ENCODE measurements at places on chromosomes 7 and 10.

DNA sequence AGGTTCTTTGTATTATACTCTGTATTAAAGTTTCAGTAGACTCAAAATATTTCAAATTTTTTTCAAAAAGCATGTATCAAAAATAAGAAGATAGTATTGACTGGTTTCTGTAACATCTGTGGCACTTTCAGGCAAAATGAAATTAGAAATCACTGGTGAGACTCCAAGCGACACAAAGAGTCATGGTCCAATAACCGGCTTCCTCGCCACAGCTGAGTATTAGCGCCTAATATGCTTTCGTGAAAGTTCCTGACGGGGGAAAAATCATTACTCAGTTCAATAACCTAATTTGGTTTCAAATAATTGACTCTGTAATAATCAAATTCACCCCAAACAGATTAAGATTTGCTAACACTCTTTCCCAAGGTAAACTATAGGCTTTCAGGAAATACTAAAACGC lies 13.4 kb downstream of the TMEM209 start:
- no peak for DNase-seq

DNA sequence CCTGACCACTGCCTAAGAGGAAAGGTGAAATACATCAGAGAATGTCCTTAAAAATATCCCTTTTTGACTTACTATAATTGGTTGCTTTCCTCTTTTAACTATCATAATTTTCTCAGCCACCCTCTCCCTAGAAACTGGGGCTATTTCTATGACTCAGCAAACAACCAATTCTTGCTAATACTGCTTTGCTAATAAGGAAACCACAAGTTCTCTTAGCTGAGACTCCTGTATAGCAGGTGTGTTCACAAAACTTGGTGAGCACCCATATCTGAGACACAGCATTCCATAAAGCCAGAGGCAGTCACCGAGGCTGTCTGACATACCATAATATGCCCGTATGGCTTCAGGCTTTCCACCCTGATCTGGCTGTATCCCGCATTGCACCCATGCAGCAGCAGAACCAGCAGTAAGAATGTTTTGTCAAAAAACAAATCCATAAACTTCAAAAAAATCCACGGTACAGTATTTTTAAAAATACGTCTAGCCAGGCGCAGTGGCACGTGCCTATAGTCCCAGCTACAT lies 191.7 kb upstream of the C7orf33 start:
- no peak for DNase-seq

- DNase-seq, result no peak
Observed at GRCh38 chr10:77899080-77899477, 27.5 kb downstream of the DLG5 start.

DNA sequence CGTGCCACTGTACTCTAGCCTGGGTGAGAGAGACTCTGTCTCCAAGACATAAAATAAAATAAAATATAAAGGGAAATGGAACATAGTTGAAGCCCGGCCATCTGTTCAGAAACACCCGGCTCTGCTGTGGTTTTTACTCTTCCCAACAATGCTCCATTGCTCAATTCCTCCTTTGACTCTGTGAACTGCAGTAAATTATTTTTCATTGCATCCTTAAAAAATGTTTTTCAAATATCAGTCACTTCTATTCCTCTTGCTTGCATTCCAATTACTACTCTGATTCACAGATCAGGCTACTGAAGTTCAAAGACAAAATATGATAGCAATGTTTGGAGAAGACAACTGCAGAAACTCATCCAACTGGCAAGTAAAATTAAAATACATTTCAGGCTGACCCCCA lies 983.0 kb downstream of the SORCS1 start:
- DNase-seq, result no peak

DNA sequence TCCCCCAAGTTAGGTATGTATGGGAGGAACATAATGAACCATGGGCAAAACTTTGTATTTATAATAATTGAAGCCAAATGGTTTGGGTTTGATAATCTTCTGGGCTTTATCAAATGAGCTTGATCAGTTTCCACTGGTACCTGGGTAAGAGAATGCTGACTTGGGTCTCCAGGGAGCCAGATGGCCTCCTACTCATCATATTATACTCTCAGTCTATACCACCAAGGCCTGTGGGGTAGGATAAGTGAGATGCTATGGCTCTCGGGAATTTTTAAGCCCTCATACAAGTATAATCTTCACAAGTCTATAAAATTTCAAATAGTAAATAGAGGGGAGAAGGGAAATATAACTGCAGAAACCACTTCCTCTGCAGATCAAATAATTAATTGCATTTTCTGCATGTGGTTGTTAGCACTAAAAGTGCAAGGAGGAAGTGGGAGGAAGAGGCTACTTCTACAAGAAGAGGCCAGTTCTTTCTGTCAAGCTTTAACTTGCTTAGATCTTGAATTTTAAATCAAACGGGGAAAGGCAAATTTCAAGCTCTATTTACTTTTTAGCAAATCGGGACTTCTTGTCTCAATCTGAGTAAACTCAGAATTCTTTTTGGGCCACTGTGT lies 349.0 kb downstream of the SORCS1 start:
- DNase-seq, result no peak

DNA sequence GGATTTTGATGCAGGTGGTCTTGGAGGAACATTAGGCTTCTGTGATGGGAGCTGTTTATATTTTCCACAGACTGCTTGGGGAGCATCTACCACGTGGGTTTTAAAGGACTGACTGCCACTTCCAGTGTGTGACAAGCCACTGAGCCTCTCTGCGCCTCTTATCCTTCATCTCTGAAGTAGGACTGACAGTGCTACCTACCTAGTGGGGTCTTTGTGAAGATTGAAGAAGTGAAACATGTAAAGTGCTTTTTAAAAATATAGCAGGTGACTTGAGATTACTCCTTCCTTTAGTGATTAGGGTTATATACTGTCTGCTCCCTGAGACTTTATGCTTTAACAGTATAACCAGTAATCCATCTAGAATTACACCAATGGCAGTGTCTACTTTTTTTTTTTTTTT lies 29.9 kb downstream of the NKX2-3 start:
- no peak for DNase-seq

- no peak for DNase-seq
Observed at GRCh38 chr10:43130770-43131171, 7.5 kb upstream of the CSGALNACT2 start.

DNA sequence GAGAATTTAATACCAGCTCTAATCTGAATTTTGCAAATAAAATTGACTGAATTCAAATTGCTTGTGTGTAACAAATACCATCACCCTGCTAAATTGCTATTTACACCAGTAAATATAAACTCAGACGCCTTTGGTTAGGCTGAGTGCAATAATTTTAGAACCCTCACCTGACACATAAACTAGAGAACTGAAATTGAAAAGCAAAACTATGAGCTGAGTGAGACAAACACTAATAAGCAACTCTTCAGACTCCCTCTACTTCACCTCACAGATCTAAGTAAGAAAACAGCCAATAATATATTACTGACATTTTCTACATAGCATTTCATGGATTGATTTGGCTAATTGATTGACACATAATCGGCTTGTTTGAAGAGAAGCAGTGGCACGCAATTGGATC lies 621.2 kb downstream of the REEP3 start:
- DNase-seq, result no peak

- DNase-seq, result peak; percentile 89
Observed at GRCh38 chr7:5596046-5596895, 172.6 kb upstream of the TNRC18 start.

GRCh38 chr10:62231805-62232204 lies 36.8 kb downstream of the RTKN2 start:
- no peak for DNase-seq

GRCh38 chr10:21399392-21400035 lies 126.0 kb downstream of the SKIDA1 start:
- no peak for DNase-seq

Data from sciatic nerve (tissue), 2 donors.